Activated CD4-positive, alpha-beta T cell treated with anti-CD3 and anti-CD28 coated beads for 36 hours (primary cell): ENCODE measurements at places on chromosomes 5 and 9.
A peak's percentile ranks its signal among the peaks of the same experiment; 100 is the strongest.

- peak; percentile 50 for DNase-seq
These were observed 4.9 kb upstream of the FYB1 start for GRCh38 chr5:39224196-39224761.

- no peak for DNase-seq
These were observed 32.8 kb downstream of the VPS13A start for GRCh38 chr9:77210116-77210515.

DNA sequence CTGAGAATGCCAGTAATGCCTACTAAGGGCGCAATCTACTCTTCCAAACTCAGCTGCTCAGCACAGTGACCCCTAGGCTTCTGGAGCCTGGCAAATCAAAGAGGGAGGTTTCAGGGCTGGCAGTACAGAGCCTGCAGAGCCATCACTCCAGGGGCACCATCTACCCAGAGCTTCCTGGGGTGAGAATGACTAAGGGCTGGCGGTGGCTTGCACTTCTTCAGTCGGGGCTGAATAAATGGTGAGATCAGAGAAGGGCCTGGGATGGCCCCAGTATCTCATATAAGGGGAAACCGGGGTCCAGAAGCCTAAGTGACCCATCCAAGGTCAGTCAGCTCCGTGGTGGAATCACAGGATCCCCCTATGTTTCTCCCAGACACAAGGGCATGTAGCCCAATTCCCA is 5.3 kb downstream of the SH3PXD2B start:
- DNase-seq, result no peak

GRCh38 chr9:95822583-95823431 is 52.7 kb upstream of the ERCC6L2 start:
- peak; percentile 55 for DNase-seq

- no peak for DNase-seq
These were observed 23.6 kb upstream of the KCNIP1 start for GRCh38 chr5:170480260-170480659.
